Activated CD8-positive, alpha-beta memory T cell treated with anti-CD3 and anti-CD28 coated beads for 24 hours (primary cell): ENCODE measurements at places on chromosomes 12 and 14.

DNA sequence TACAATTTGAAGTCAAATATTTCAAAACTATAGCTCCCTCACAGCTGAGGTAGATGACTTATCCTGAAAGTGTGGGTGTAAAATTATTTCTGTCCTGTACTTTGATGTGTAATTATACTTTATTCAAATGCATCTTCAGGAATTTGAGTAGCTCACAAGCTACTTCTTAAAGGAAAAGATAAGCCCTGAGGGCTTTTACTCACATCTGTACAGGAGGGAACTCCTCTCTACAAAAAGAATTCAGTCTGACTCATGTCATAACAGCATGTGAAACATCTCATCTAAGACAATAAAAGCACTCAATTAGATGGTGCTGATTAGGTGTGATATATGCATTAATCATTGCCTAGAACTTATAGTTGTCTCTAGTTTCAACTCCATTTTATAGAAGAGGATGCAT, 452.0 kb downstream of the PRKD1 start:
- no peak for DNase-seq

GRCh38 chr12:79988368-79988767, 53.5 kb upstream of the PPP1R12A start:
- DNase-seq, result no peak

- no peak for DNase-seq
Observed at GRCh38 chr14:40365305-40365704, 933.1 kb upstream of the FBXO33 start.

DNA sequence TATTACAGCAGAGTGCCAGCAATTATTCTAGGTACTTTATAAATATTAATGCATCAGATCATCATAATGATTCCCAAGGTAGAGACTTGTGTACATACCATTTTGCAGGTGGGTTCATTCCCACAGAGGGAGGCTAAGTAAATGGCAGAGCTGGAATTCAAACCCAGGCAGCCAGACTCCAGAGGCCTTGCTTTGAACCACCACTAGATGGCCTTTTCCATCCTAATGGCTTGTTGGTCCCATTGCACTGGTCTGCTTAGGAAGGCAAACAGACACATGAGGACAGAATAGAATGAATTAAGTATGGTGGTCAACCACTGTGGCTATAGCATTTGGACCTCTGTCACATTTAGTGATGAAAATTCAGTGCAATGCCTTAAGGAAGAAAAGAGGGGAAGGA, 158.7 kb downstream of the METTL25 start:
- DNase-seq, result no peak

DNA sequence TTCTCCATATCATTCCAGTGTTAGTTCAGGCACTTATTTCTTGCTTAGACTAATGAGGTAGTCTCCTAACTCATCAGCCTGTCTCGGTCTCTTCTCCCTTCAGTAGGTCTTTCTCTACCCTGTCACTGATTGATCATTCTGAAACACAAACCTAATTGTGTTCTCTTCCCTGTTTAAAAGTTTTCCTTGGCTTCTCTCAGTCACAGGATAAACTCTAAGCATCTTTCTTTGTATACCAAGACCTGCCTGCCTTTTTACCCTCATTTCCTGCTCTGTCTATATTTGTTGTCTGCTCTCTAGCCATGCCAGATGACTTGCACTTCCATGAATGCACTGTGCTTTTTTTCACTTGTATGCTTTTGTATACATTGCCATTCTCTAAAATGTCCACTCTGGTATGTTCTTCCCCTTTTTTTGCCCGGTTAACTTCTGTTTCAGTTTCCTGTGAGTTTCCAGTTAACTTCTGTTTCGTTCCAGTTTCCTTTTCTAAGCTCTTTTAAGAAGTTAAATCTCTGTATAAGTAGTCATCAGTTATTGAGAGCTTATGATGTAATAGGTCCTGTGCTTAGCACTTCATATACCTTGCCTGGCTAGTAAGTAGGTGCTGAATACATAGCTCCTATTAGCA, 12.8 kb downstream of the DIP2B start:
- no peak for DNase-seq

GRCh38 chr12:92070054-92070863, 75.4 kb downstream of the BTG1 start:
- no peak for DNase-seq

DNA sequence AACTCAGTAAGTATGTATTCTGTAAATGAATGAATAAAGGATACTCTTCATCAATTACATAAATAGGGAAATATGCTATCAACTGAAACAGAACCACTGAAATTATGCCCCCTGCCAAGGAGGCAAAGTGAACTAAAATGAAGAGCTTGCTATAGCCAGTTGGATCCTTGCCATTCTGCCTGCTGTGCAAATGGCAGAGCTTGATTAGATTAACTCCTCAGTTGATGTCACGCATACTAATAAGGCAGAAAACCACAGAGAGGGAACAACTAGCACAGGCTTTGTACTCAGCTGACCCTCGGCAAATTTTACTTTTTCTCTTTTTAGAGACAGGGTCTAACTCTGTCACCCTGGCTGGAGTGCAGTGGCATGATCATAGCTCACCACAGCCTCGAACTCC, 36.7 kb upstream of the FERMT2 start:
- no peak for DNase-seq

DNA sequence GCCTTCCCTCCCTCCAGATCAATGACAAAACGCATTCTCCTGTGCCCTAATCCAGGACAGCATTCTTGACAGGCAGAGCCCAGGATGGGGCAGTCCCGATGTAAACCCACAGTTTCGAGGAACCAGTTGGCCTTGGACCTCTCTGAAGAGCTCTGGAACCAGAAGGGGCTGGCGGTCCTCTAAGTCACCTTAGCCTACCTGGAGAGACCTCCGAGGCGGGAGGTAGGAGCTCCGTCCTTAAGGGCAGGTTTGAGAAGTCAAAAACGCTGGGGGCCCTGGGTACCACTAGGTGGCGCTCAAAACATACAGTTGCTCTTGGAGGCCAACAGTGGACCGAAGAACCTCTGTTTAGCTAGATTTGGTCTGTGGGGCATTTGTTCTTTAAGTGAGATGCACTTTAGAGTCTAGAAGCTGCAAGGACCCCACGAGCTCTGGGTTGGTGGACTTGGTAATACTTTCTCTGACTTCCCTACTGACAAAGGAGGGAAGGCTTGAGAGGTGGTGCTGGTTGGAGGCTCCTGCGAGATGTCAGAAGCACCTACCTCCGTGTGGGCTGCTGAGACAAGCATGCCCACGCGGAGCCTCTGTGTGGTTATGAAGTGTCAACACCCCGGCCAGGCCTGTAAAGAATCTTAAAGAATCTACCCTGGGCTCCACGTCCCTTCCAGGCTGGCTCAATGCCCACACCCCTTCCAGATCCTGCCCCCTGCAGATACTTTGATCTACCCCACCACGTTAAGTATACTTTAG, 74.8 kb upstream of the CHST11 start:
- peak; percentile 92 for DNase-seq

DNA sequence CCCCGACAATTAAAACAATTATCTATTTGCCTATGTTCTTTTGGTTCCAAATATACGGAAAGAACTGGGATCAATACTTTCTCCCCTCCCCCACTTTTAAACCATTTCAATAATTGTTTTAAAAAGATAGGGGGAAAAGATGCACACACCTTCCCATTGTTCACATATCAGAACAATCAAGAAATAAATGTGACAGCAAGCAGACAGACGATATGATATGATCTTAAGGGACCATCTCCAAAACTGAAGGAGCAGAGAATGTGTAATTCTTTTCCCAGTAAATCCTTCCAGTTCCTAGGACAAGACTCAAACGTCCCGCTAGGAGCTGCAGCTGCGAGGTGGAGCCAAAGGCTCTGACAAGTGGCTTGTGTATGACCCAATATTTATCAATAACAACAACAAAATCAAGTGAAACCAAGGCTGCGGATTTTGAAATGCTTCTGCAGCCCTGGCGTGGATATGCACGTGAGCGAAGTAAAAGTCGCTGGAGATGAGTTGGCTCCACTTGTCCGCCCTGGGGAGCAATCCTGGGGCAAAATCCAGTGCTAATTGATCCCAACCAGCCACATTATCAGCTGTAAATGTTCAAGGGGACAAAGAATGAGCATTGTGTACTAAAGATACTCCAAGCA, 8.2 kb upstream of the FOXG1 start:
- no peak for DNase-seq

DNA sequence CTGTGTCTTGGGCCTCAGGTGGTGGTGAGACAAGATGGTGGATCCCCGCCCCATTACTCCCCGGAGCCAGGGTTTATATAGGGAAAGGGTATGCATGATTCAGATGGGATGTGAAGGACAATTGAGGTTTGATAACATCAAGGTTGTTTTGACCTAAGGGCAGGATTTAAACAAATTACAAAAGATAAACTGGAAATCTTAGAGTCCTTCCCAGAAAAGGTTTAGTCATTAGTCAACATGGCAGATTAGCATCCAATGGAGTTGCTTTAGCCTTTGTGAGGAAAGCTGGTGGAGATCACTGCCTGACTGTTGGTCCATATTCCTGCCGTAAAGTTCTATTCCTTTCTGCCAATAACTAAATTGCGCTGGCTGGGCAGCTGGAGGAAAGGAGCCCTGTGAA, 15.6 kb upstream of the FRMD6 start:
- DNase-seq, result no peak

DNA sequence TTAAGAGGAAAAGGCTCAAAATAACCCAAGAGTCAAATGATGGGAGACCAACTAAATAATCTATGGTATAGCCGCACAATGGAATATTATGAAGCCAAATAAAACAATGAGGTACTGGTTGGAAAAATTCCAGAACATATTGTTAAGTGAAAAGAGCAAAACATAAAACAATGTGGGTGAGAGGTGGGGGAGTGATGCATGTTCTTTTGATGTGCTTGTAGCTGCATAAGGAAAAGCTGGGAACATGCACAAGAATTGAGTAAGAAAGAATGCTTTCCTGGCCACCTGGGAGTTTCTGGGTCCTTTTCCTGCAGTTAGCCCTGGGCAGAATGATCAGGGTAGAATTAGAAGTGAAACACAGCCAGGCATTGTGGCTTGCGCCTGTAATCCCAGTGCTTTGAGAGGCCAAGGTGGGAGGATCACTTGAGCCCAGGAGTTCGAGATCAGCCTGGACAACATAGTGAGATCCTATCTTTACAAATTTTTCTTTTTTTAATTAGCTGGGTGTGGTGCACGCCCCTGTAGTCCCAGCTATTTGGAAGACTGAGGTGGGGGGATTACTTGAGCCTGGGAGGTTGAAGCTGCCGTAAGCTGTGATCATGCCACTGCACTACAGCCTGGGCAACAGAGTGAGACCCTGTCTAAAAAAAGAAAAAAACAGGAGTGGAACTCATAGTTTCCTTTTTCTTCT, 7.9 kb downstream of the ABCB9 start:
- DNase-seq, result no peak

GRCh38 chr12:120855823-120856588, 48.2 kb downstream of the SPPL3 start:
- no peak for DNase-seq

- DNase-seq, result no peak
Observed at GRCh38 chr12:57603815-57604453, 690 bp upstream of the DTX3 start.

DNA sequence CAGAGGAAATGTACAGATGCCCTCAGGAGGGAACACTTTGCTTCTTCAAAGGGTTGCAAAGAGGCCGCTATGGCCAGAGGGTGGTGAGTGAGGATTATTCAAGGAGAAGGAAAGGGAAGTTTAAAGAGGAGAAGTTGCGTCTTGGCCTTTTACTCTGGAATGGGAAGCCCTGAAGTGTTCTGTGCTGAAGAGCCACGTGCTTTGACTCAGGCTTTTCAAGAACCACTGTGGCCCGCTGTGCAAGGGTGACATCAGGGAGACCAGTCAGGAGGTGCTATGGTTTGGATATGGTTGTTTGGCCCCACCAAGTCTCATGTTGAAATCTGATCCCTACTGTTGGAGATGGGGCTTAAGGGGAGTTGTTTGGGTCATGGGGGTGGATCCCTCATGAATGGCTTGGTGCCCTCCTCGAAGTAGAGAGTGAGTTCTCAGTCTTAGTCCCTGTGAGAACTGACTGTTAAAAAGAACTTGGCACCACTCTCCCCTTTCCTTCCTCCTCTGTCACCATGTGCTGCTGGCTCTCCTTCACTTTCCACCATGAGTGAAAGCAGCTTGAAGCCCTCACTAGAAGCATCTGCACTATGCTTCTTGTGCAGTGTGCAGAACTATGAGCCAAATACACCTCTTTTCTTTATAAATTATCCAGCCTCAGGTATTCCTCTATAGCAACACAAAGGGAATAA, 66.1 kb upstream of the DUSP6 start:
- DNase-seq, result no peak

GRCh38 chr12:49662998-49663843, 39.9 kb downstream of the PRPF40B start:
- peak; percentile 80 for DNase-seq

DNA sequence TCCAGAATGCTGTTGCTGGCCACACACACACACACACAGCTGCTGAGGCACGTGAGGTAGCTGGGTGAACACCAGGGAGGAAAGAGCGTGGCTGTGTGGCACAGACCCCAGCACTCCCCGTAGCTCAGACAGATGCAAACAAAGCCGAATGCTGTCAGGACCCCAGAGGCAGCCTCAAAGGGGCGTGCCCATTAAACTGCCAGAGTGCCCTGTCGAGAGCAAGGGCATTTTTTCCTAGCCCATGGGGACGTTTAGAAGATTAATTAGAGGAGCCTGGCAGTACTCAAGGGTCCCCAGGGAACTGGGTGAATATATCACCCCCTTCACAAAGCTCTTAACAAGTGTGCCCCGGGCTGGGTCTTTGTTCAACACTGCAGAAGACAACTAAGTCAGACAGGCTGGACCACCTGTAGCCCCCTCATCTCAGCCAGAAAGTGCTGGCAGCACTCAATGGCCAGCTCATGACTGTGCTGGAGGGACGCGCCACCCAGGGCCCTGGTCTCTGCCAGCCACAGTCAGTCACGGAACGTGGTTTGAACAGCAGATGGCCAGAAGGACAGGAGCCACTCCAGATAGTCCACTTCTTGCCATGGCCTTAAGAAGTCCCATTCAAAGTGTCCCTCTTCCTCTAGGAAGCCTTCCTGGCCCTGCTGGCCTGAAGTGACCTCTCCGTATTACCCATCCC, 37.5 kb downstream of the TTC7B start:
- no peak for DNase-seq

- DNase-seq, result no peak
Observed at GRCh38 chr12:52759695-52760094, 17.4 kb downstream of the KRT76 start.

- DNase-seq, result peak; percentile 47
Observed at GRCh38 chr14:101594511-101595148, 33.3 kb downstream of the DIO3 start.

DNA sequence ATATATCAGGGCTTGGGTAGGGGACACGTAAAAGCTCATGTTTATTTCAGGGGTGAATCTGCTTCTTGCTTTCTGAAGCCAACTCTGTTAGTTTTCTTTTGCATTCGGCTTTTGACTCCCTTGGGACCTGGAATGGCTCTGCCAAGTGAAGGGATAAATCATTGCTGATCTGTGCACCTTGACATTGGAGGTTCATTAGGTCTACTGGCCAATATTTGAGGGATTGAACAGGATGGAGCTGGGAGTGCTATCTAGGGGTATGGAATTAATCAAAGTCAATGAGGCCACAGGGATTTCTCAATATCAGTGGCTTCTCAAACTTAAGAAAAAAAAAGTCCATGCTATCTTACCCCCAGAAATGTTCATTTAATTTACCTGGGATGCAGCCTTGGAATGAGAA, 203.5 kb upstream of the RMST start:
- DNase-seq, result no peak
